Stimulated activated CD8-positive, alpha-beta memory T cell treated with anti-CD3 and anti-CD28 coated beads, Interleukin-2, amount 100 ng/mL, for 48 hours (primary cell): ENCODE measurements at places on chromosomes 7 and 10.

- no peak for DNase-seq
Observed at GRCh38 chr7:15920953-15921352, 234.5 kb upstream of the MEOX2 start.

DNA sequence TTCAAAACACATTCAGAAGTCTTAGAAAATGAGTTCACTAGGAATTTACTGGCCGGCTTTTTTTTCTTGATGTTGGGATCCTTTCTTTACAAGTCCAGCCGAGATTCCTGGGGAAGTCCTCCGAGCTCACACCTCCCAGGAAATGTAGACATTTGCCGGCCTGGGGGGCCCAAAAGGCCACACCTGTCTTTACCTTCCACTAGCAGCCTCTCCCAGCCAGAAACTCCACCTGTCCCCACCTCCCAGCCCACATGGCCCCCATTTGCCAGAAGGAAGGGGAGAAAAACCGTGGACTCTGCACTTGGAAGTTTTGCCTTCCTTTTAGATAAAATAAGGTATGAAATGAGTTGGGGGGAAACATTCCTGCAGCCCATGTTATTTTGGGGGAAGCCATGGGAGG is 27.6 kb upstream of the EMX2 start:
- no peak for DNase-seq

DNA sequence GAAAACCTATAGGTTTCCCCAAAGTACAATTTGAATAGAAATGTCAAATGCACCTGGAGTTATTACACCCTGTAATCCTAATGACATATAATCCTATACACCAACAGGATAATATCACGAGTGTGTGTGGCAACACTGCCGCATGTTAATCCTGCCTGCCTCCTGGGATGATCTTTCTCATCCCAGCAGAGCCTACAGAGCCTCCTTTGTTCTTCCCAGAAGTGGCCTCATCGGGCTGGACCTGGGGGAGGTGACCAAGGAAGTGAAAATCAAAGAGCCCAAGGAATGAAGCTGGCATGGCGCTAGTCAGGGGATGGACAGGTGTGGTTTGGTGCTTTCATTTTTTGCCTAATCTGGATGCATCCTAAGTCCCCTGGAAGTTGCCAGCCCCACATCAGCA is 29.5 kb upstream of the LEP start:
- no peak for DNase-seq

- DNase-seq, result no peak
Observed at GRCh38 chr10:72418679-72419078, 64.0 kb upstream of the DNAJB12 start.

DNA sequence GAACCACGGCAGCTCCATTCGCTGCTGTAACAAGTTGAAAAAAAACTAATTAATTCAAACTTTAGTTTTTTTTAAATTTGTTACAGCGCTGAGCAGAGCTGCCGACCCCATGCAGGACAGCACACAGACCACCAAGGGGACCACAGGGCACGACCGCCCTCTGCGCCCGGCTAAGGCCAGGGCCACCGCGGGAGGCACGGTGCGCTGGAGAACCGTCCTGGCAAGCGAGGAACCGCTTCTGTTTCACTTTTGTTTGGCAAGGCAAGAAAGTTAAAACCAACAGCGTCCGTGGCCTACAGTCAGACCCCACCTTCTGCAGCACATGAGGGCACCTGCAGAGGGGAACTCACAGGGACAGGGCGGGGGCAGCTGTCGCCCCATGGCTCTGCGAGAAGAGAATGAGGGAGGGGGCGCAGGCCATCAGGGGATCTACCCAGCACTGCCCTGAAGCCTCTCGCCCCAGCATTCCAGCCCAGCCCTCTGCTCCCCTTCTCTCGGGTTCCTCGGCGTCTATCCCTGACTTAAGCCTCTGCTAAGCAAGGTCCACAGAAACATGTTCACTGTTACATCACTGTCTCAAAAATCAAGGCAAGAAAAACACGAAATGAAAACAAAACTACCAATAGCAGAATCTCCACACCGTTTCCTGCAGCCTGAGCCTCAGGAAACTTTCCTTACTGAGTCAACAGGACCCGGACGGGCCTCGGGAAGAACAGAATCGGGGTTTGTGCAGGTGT is 204.4 kb downstream of the DIP2C start:
- DNase-seq, result no peak

- DNase-seq, result no peak
Observed at GRCh38 chr7:137652721-137653120, 194.1 kb downstream of the DGKI start.

DNA sequence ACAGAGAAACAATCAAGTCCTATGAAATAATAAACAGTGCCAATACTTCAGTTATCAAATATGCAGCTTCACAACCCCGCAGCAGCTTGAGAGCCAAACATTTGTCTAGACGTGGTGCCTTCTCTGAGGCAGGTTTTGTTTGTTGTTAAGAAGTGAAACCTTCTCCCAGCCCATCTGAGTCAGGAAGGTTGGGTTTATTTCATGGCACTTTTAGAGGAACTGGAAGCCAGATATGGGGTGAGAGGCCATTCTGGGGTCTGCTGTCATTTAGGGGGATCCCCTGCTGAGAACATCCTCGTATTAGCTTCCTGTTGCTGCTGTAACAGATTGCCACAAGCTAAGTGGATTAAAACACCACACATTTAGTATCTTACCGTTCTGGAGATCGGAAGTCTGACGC is 113.6 kb downstream of the GRK5 start:
- no peak for DNase-seq

DNA sequence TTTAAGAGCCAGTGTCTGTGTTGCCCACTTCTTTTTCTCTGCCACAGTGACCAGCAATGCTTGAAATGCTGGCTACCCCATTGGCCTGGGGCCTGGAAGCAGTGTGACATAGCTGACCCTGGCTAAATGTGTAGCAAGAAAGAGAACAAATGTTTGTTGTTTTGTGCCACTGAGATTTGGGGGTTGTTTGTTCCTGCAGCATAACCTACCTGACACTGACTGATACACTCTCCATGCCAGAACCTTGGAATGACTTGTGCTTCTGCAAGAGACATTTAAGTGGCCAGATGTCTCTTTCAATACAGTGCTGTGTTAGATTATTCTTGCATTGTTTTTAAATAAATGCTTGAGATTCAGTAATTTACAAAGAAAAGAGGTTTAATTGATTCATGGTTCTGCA is 411.5 kb downstream of the TYW1 start:
- DNase-seq, result no peak

DNA sequence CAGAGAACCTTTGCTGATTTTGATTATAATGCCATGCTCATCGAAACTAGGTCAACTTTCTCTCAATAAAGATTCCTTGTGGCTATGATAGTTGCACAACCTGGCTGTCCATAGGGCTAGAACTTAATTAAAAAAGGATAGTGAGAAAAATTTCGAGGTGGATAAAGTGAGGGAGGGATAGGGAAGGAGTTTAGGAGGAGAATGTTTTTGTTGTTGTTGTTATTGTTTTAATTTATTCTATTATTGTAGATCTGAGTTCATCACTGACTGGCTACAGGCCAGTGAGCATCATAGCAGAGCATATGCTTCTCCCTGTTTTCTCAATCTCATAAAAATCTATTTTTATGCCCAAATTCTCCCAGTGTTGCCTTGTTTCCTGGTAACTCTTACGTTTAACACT is 688.7 kb upstream of the GRM3 start:
- no peak for DNase-seq

DNA sequence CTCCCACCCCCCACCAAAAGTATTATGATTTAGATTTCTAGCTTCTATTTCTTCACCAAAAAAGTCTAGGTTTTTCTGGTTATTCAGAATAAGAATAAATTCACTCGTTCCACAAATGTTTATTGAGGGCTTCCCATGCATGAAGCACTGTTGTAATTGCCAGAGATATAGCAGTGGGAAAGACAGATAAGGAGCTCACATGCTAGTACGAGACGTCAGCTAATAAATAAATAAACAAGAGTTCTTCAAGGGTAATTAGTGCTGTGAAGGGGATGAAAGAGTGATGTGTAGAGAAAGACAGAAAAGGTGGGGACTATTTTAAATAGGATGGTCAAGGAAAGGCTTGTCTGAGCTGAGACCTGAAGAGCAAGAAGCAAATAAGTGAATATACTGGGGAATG is 38.1 kb upstream of the SEPTIN7 start:
- no peak for DNase-seq

DNA sequence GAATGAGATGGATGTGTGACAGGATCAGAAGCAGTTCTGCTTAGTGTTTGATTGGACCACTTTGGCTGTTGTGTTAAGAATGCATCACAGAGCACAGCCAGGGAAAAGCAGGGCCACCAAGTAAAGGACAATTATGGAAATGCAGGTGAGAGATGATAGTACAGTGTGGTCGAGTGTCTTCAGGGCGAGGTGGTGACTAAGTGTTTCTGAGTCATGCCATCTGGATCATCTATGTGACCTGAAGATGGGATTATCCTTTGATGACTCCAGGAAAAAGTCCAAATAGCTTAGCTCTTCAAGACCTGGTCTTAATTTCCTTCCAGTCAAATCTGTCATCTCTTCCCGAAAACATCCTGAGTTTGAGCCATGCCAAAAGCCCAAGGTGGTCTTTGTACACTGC is 523.2 kb upstream of the IGFBP3 start:
- no peak for DNase-seq

GRCh38 chr10:103692436-103692951 is 162.9 kb downstream of the SH3PXD2A start:
- DNase-seq, result no peak

GRCh38 chr7:76063525-76063924 is 15.6 kb downstream of the MDH2 start:
- no peak for DNase-seq

DNA sequence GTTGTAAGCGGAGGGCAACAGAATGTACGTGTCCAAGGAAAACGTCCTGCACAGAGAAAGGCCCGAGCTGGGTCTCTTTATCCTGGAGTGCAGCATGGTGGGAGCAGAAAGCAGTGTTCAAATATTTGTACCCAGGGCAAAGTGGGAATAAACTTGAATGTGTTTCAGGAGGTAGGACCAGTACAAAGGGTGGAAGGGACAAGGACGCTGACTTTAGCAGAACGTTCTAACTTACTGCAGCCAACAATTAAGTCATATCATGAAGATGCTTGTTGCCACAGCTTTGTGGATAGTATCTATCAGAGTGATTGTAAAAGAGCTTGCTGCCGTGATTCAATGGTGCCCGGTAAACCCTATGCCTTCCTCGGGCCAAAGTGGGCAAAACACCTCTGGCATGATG is 30.5 kb upstream of the ZC3HAV1L start:
- no peak for DNase-seq

- DNase-seq, result no peak
Observed at GRCh38 chr10:61870526-61870895, 31.0 kb upstream of the ARID5B start.

DNA sequence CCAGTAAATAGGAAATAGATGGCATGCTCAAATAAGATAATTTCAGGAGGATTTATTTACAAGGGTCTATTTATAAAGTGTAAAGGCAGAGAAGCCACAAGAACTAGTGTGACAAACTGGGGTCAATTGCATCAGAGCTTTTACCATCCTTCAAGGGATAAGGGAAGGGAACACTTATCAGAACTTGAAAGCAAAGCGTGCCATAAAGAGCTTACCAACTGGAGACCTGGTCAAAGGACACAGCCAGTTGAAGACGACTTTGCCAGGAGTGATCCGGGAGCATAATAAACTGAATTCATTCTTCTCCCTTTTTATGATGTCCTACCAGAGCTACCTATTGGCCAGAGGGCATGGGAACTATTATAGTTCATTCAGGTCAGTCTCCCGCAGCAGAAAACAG is 3.2 kb upstream of the PPP1R3A start:
- DNase-seq, result no peak

DNA sequence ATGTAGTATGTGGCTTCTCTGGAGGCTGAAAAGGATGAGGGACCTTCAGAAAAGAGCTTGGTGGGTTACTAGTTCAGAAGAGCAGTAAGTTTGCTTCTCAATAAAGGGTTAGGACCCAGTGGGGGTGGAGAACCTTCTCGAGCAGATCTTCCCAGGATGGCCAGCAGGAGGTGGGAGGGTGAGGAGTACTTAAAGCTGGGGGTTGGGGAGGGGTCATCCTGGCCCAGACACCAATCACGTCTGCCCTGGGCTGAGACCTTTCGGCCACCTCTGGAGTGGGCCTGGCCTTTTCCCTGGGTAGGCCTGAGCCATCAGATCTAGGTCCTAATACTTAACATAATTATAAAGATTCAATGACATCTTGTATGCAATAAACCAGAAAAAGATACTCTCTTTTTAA is 149.0 kb upstream of the TCF7L2 start:
- DNase-seq, result no peak

GRCh38 chr7:141421306-141421705 is 129.9 kb upstream of the AGK start:
- DNase-seq, result no peak

GRCh38 chr7:159102681-159103381 is 41.8 kb downstream of the VIPR2 start:
- DNase-seq, result no peak

GRCh38 chr10:61100887-61101286 is 156.9 kb upstream of the RHOBTB1 start:
- DNase-seq, result no peak

DNA sequence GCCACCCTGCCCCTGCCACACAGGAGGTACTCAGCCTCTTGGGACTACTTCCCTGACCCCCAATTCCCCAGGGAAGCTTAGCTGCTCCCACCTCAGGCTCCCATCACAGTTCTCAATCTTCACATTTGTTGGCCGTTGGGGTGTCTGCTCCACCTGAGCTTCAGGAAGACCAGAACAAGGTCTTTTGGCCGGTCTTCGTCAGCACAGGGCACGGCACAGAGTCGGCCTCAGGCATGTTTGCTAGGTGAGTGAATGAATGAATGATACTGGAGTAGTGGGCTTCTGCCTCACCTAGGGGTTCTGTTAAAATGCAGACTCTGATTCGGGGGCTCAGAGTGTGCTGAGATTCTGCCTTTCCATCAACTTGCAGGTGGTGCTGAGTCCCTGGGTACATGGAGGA is 20.3 kb downstream of the GPRIN2 start:
- no peak for DNase-seq

DNA sequence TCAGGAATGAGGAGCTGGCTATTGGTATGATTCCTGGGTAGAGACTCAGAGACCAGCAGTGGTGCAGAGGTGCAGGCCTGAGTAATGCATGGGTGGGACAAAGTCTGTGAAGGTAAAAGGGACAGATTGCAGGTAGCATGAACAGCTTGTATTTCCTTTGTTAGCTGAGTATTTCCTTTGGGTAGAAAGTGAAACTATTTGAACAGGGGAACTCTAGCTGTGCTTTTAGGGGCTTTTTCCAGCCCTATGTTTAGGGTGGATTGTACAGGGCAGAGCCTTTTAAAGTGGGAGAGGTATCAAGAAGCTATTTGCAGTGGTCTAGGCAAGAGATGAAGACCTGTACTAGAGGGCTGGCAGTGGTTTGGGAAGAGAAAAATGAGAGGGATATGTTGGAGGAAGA is 739.9 kb downstream of the REEP3 start:
- no peak for DNase-seq
